Activated T-cell treated with anti-CD3 and anti-CD28 coated beads, Interleukin-2, amount 50 U/mL, for 72 hours (primary cell): ENCODE measurements at places on chromosomes 11 and 22.

DNA sequence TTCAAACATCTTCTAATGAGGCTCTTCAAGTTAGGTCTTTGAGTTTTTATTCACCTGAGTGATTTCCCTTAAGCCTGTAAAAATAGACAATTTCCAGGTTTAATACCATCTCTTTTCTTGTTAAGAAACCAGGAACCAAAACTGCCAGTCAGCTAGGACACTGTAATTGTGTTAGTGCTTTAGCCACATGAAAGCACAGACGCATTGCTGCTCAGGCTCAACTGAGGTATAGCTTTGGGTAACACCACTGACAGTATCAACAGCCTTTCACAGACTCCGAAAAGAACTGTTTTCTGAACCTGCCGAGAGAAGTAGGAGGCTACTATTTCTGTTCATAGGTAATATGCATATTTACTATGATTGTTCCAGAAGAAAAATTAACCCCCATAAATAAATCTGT lies 768.7 kb downstream of the ETS1 start:
- H3K36me3 ChIP-seq, result no peaks in the 10 kb centered on the region
- no peak overlapping the region for H3K27ac ChIP-seq
- H3K4me1 ChIP-seq, result no peaks in the 10 kb centered on the region

DNA sequence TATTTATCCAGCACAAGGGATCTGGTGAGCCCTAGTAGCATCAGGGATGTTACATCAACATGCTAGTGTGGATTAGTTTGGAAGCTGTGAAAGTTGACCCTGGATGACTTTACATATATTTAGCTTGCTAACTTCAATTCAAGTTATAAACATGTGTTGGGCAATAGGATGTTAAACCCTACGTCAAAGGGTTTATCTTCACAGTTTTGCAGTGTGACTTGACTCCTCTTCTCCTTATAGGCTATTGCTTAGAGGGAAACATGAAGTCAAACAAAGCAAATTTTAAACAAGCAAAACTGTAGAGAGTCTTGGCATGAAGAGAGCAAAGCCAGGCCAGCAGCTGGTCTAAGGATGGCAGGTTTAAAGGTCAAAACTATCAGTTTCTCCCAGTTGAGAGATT lies 11.3 kb upstream of the CTSC start:
- peaks cover 32% of the 10 kb centered on the region for H3K4me1 ChIP-seq
- DNase-seq, result no peak
- no peaks in the 10 kb centered on the region for H3K27me3 ChIP-seq
- H3K27ac ChIP-seq, result no peak overlapping the region

- H3K27me3 ChIP-seq, result peaks cover 22% of the 10 kb centered on the region
- DNase-seq, result no peak
- H3K27ac ChIP-seq, result no peak overlapping the region
- no peaks in the 10 kb centered on the region for H3K36me3 ChIP-seq
- no peaks in the 10 kb centered on the region for H3K4me1 ChIP-seq
- H3K4me3 ChIP-seq, result no peak overlapping the region
Measured at GRCh38 chr11:19842505-19842904, 129.9 kb downstream of the NAV2 start.

GRCh38 chr22:41285441-41285819 lies 557 bp downstream of the RANGAP1 start:
- peak; percentile 95 for DNase-seq
- H3K4me3 ChIP-seq, result peak overlapping the region; percentile 95
- peaks cover 21% of the 10 kb centered on the region for H3K36me3 ChIP-seq

DNA sequence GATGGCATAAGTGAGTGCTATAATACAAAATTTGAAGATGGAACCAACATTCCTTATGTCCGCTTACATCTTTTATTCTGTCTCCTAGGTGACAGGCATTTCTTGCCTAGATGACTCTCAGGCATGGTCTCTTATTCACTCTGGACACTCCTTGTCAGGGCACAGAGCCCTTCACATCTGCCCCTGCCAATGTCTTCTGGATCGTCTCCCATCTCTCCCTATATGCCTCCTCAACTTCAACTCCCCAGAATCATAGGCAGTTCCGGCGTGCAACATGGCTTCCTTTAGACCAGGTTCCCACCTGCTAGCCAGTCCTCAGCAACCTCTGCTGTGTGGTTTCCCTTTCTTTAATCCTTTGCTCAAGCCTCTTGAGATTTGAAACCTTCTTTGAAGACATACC lies 300.9 kb downstream of the TENM4 start:
- no peaks in the 10 kb centered on the region for H3K27me3 ChIP-seq
- no peaks in the 10 kb centered on the region for H3K36me3 ChIP-seq
- no peak overlapping the region for H3K4me3 ChIP-seq
- H3K27ac ChIP-seq, result no peak overlapping the region
- DNase-seq, result no peak

GRCh38 chr11:105783216-105783615 lies 173.3 kb downstream of the GRIA4 start:
- no peaks in the 10 kb centered on the region for H3K27me3 ChIP-seq
- no peak for DNase-seq
- H3K4me1 ChIP-seq, result no peaks in the 10 kb centered on the region
- H3K27ac ChIP-seq, result no peak overlapping the region

- no peak overlapping the region for H3K27ac ChIP-seq
- H3K4me1 ChIP-seq, result no peaks in the 10 kb centered on the region
- no peaks in the 10 kb centered on the region for H3K27me3 ChIP-seq
- no peak for DNase-seq
- peaks cover 2% of the 10 kb centered on the region for H3K36me3 ChIP-seq
- no peak overlapping the region for H3K4me3 ChIP-seq
Measured at GRCh38 chr22:26821854-26822253, 164.5 kb downstream of the MIAT start.

- DNase-seq, result no peak
- H3K4me1 ChIP-seq, result peaks cover 11% of the 10 kb centered on the region
- no peaks in the 10 kb centered on the region for H3K27me3 ChIP-seq
- no peak overlapping the region for H3K4me3 ChIP-seq
Measured at GRCh38 chr11:46249103-46249937, 28.1 kb upstream of the CREB3L1 start.

- DNase-seq, result no peak
- peaks cover 2% of the 10 kb centered on the region for H3K36me3 ChIP-seq
- H3K27ac ChIP-seq, result peak overlapping the region; percentile 96
- peaks cover 39% of the 10 kb centered on the region for H3K4me1 ChIP-seq
Measured at GRCh38 chr11:108854346-108854745, 189.5 kb downstream of the DDX10 start.

DNA sequence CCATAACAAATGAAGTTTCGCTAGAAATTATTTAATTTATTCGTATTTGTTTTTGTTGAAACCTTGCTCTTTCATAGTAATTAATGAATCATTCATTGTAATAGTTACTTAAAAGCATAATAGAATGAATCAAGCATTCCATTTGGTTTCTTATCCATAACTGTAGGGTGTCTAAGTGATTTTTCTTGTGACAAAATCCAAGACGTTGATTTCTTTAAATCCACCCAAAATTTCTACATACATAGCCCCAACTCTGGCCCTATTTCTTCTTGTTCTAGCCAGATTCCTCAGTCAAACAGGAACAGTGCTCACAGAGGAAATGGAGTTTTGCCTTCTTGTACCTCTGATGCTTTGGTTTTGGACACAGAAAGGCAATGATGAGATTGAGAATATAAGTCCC lies 25.5 kb downstream of the UBASH3B start:
- DNase-seq, result no peak
- no peaks in the 10 kb centered on the region for H3K36me3 ChIP-seq
- peaks cover 40% of the 10 kb centered on the region for H3K4me1 ChIP-seq
- H3K4me3 ChIP-seq, result no peak overlapping the region
- no peaks in the 10 kb centered on the region for H3K27me3 ChIP-seq

GRCh38 chr11:67015048-67015447 lies 7.9 kb upstream of the SYT12 start:
- DNase-seq, result no peak
- no peak overlapping the region for H3K4me3 ChIP-seq
- H3K27me3 ChIP-seq, result peaks cover 6% of the 10 kb centered on the region

- H3K27ac ChIP-seq, result no peak overlapping the region
- peaks cover 11% of the 10 kb centered on the region for H3K4me1 ChIP-seq
Measured at GRCh38 chr22:17235149-17235655, 16.0 kb upstream of the ADA2 start.

DNA sequence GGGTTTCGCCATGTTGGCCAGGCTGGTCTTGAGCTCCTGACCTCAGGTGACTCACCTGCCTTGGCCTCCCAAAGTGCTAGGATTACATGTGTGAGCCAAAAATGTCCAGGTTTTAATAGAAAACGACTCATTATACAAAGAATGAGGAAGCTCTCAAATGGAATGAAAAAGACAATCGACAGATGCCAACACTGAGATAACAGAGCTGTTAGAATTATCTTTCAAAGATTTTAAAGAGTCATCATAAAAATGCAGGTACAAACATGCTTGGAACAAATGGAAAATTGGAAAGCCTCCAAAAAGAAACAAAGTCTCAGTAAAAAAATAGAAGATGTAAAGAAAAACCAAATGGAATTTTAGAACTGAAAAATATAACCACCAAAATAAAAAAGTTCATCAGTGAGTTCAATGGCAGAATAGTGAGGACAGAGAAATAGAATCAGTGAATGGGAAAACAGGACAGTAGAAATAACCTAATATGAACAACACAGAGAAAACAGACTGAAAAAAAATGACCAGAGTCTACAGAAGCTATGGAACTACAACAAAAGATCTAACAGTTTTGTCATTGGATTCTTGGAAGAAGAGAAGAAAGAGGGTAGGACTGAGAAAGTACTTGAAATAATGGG lies 10.9 kb downstream of the GAB2 start:
- H3K36me3 ChIP-seq, result peaks cover 23% of the 10 kb centered on the region
- H3K4me3 ChIP-seq, result no peak overlapping the region
- DNase-seq, result no peak
- H3K4me1 ChIP-seq, result no peaks in the 10 kb centered on the region
- H3K27me3 ChIP-seq, result no peaks in the 10 kb centered on the region
- H3K27ac ChIP-seq, result no peak overlapping the region

- no peak overlapping the region for H3K4me3 ChIP-seq
- no peaks in the 10 kb centered on the region for H3K36me3 ChIP-seq
- H3K27ac ChIP-seq, result no peak overlapping the region
- no peak for DNase-seq
Measured at GRCh38 chr11:103536335-103536722, 427.1 kb downstream of the DYNC2H1 start.

DNA sequence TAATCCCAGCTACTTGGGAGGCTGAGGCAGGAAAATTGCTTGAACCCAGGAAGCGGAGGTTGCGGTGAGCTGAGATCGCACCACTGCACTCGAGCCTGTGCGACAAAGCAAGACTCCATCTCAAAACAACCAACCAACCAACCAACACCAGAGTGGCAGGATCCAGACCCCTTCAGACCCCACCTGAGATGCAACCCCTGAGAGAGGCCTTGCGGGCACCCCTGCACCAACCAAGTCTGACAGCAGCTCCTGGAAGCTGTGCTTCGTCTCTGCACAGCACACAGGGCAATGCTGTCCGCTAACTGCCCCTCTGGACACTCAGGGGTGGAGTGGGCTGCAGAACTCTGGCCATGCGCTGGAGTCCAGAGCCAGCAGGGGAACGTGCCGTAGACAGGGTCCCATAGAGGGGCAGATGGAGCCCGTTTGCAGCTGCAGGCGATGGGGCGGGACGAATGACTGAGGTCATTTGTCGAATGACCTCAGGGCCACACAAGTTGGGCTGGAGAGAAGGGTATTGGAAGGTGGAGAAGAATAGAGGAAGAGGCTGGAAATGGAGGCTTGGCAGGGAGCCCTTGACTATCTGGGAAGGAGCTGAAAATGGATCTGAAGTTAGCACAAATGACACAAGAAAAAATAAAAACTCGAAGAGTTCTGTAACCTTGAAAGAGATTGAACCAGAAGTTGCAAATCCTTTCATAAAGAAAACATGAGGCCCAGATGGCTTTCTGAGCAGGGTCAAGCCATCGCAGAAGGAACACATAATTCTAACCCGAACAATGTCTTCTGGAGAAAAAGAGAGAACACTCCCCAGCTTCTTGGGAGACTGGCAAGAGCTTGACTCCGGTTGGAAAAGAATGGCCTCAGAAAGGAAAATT lies 199.7 kb downstream of the CTTN start:
- no peak overlapping the region for H3K27ac ChIP-seq
- no peaks in the 10 kb centered on the region for H3K36me3 ChIP-seq
- no peak for DNase-seq
- no peaks in the 10 kb centered on the region for H3K27me3 ChIP-seq

GRCh38 chr11:10067629-10068300 lies 226.3 kb downstream of the SBF2 start:
- no peak for DNase-seq
- peaks cover 2% of the 10 kb centered on the region for H3K36me3 ChIP-seq
- no peaks in the 10 kb centered on the region for H3K27me3 ChIP-seq
- no peak overlapping the region for H3K4me3 ChIP-seq
- no peaks in the 10 kb centered on the region for H3K4me1 ChIP-seq
- H3K27ac ChIP-seq, result no peak overlapping the region

GRCh38 chr11:47611348-47611794 lies 17.2 kb upstream of the C1QTNF4 start:
- no peak overlapping the region for H3K4me3 ChIP-seq
- no peak for DNase-seq
- no peaks in the 10 kb centered on the region for H3K27me3 ChIP-seq
- no peak overlapping the region for H3K27ac ChIP-seq

DNA sequence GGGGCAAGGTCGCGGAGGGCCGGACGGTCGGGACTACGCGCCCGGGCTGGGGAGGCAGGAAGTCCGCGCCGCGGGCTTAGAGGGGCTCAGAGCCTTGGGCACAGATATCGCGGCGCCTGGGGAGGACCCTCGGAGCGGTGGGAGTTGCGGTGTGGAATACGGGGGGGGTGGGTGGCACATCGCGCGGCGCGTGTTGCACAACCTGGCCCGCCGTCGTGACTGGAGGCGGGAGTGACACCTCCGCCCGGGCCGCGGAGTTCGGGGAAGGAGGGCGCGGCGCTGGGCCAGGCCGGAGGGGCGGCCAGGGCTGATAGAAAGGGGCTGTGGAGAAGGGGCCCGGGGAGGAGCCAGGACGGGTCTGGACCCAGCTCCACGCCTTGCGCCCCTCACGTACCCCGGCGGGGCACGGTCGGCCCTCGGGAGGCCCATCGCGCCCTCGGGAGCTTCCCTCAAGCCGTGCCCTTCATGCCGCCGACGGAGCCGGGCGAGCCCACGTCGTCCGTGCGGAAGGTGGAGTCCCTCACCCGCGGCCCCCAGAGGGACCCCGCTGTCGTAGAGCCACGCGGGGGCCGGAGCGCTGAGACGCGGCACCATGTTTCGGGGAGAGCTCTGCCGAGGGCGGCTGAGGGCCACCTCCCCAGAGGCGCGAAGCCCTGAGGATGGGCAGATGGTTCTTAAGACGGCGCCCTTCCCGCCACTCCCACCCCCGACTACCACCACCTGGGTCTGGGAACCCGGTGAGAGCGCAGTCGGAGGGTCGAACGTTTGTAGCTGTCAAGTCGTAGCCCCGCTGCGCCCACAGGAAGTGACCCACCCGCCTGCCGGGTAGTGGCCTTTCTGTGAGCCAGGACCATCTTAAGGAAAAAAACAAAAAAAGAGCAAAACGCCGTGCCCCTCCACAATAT lies 729 bp downstream of the IL17RA start:
- H3K4me3 ChIP-seq, result peak overlapping the region; percentile 88
- peaks cover 1% of the 10 kb centered on the region for H3K36me3 ChIP-seq
- peak; percentile 26 for DNase-seq
- H3K27me3 ChIP-seq, result no peaks in the 10 kb centered on the region

GRCh38 chr22:39624501-39624821 lies 53.9 kb downstream of the CACNA1I start:
- no peaks in the 10 kb centered on the region for H3K4me1 ChIP-seq
- no peaks in the 10 kb centered on the region for H3K27me3 ChIP-seq
- H3K4me3 ChIP-seq, result no peak overlapping the region
- no peak for DNase-seq
- H3K27ac ChIP-seq, result no peak overlapping the region

GRCh38 chr11:46391578-46392420 lies at the start of gene CHRM4:
CHRM4 (minus strand) TSS chr11:46391776; CDS start chr11:46386557, 5,219 bp downstream.
- peaks cover 34% of the 10 kb centered on the region for H3K4me1 ChIP-seq
- H3K4me3 ChIP-seq, result peak within 1 kb of the TSS; percentile 85
- H3K27ac ChIP-seq, result no peak within 1 kb of the TSS
- H3K36me3 ChIP-seq, result no peaks in the 10 kb centered on the region
